ENCODE measurements at places on chromosomes 6 and 20.

- no peak for DNase-seq
Observed at GRCh38 chr6:108074057-108074358, 533 bp downstream of the OSTM1 start.

- DNase-seq = no peak
Observed at GRCh38 chr6:69953491-69953890, 87.1 kb downstream of the COL19A1 start.

GRCh38 chr6:15892369-15892768, 229.5 kb upstream of the DTNBP1 start:
- DNase-seq = no peak

GRCh38 chr20:47606983-47607613, 105.4 kb downstream of the NCOA3 start:
- DNase-seq = no peak

GRCh38 chr6:11497881-11498280, 39.7 kb upstream of the TMEM170B start:
- no peak for DNase-seq

DNA sequence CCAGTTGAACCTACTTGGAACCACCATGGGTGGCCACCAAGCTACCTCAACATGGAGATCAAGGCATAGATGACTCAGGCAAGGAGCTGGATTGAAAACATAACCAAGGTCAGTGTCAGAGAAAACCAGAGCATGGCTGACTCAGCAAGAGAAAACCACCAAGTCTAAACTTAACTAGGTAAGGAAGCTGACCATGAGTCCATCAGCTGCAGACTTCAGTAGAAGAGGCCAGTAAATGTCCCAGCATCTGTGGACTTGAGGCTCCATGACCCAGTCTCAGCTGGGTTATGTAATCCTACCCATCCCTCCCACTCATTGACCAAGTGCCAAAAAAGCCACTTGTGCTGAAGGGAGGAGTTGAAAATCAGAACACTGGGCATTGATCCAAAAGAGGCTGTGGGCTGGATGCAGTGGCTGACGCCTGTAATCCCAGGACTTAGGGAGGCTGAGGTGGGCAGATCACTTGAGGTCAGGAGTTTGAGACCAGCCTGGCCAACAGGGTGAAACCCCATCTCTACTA, 93.7 kb upstream of the CBLN4 start:
- no peak for DNase-seq

- no peak for DNase-seq
Observed at GRCh38 chr20:19114410-19114809, 98.0 kb upstream of the SLC24A3 start.

DNA sequence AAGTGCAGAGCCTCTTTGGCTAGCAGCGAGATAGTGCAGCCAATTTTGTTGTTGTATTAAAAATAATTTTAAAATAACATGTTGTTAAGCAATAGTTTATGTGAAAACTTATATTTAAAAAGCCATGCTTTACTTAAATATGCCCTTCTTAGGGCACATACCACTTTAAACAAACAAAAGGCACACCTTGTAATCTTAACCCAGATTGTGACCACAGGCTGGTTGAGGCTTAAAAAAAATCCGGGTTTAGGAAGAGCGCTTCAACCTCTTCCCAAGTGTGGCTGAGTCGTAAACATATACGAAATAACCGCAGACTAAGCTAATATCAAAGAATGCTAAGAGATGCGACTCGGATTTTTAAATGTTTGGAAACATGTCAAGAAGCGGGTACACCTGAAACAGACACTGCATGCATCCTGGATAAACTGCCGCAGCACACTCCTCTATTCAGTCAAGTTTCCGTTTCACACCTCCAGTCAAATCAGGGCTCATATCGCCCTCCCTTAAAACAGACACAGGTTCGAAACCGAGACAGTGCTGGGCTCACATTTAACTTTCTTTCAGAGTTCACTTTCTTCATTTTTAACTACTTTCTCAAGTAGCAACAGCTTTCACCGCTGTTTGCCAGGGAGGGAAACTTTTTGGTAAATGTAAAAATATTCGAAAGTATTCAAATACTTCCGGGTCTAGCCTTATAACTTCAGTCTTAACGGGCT, 1.5 kb downstream of the DEK start:
- no peak for DNase-seq

GRCh38 chr6:164792666-164793065, 516.7 kb downstream of the C6orf118 start:
- DNase-seq = no peak

- no peak for DNase-seq
Observed at GRCh38 chr6:27531772-27532459, 59.0 kb upstream of the ZNF184 start.

DNA sequence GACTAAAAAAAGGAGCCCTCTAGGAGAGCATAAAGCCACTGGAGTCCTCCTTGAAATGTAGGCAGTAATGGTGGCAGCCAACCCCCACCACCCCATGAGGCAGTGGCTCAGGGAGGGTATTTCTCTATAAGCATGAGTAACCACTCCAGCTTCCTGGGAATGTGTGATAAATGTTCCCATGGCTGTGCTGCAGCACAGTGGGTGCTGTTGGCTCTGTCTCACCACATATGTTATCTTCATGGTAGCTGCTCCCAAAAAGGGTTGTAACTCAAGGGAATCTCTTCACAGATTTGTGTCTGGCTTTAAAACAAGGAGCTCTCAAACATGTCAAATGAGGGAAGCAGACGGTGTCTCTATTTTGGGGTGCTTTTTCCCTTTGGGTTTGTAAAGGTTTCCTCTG, 7.5 kb upstream of the PHACTR1 start:
- no peak for DNase-seq

DNA sequence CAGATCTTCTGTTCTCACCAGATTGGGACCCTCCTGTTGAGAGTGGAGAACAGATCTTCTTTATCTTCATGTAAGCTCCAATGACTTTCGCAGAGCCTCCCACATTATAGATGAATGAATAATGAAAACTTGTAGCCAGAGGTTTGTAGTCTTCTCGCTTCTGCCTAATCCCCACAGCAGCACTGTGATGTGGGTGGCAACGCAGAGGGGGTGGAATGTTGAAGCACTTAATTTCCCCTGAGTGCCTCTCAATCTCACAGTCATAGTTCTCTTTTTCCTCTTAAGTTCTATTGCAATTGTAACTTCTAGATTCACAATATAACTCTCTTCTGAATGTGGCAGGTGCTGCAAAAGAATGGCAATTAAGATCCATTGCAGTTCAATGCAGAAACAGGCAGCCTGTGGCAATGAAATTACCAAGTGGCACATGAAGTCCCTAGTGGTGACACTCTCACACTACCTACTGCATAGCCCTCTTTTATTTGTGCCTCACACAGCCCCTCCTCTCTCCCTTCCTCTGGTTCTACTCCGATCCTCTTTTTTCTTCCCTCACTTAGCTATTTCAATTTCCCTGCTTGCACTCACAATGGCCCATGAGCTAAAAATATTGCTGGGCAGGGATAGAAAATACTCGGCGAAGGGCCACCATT, 281.9 kb downstream of the UBE3D start:
- DNase-seq = no peak

GRCh38 chr6:138803861-138804260, 8.0 kb downstream of the ECT2L start:
- DNase-seq = no peak

GRCh38 chr6:42729731-42730130, 7.3 kb upstream of the PRPH2 start:
- no peak for DNase-seq

- no peak for DNase-seq
Observed at GRCh38 chr6:45009576-45009975, 318.6 kb upstream of the RUNX2 start.

- DNase-seq = no peak
Observed at GRCh38 chr6:112827793-112828192, 480.7 kb downstream of the RFPL4B start.

GRCh38 chr6:24898676-24899075, 37.1 kb downstream of the RIPOR2 start:
- no peak for DNase-seq

- no peak for DNase-seq
Observed at GRCh38 chr6:95879856-95880255, 135.9 kb upstream of the FUT9 start.

GRCh38 chr6:13765570-13765969, 48.8 kb downstream of the MCUR1 start:
- no peak for DNase-seq

GRCh38 chr6:24494821-24495795, at the start of gene ALDH5A1:
TSS of gene ALDH5A1 (plus strand) at chr6:24494969. CDS start at chr6:24494997, 28 bp downstream.
- peak; percentile 44 for DNase-seq

DNA sequence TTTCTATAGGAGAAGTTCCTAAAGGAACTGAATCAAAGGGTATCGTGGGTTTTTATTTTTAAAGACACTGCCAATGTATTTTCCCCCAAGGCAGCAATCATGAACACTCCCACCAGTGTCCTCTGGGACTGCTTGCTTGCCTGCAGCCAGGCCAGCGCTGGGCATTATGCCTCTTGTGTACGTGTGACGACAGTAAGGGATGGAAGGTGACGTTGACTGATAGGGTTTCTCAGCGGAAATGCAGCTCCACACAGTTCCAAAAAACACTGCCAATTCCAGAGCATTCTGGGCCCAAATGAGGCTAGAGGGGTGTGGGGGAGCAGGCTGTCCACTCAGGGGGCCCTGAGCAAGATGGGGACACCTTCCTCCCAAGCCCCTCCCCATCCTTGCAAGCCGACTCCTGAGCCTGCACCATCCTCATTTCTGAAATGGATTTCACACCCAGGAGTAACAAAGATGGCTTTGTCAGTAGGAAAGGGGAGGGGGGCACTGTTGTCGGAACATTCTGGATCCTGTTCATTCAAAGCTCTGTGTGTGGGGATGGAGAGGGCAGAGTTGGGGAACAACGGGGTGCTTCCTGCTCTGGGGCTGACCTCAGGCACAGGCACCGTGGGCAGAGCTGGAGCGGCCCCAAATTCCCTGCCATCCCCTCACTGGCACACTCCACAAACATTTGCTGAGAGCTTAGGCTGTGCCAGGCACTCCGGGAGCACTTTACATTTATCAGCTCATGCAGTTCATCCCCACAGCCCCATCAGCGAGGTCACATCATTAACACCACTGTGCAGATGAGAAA, 20.0 kb downstream of the PREX1 start:
- no peak for DNase-seq

DNA sequence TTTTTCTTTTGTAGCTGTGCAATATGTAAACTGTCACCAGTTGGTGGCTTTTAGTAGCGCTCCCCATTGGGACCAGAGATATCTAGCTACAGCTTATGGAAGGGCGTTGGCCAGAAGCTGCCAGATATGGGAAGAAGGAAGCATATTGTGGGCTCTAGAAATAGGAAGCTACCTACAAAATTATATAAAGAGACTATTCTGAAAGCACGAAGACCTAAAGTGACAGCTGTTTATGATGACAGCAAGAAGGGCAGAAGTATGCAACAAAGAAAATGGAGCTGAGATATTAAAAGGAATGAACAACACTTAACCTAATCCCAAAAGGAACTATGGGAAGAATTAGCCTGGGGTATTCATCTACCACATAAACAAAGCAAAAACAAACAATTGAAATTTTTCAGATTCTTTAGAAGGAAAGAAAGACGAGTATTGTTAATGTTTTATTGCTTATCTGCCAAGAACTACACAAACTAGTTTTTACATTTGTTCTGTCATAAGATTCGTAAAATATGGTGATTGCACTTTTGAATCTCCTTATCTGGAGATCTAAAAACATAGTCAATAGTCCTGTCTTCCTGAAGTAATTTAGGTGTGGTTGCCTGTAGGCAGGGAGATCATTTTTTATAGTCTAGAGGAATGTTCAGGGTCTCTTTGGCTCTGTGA, 81.6 kb downstream of the NCOA7 start:
- DNase-seq = no peak

DNA sequence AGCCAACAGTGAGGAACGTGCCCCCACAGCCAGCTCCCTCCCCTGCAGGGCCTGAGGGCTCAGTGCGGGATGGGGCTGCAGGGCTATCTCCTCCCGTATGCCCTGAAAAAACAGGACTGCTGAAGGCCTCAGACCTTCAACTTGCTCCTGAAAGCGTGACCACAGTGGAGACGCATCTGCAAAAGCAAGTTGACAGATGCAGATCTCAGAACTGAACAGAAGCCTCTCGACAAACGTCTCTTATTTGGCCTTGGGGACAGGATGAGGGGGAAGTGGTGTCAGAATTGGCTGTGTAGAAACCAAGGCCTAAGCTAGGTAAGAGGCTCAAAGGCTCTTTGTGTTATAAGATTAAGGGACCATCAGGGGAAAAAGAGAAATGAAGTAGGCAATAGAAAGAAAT, 120.7 kb upstream of the SLC22A23 start:
- DNase-seq = no peak

GRCh38 chr6:75285283-75285639, 669 bp upstream of the TMEM30A start:
- no peak for DNase-seq

- DNase-seq = no peak
Observed at GRCh38 chr20:57167971-57168701, 98.3 kb downstream of the BMP7 start.

GRCh38 chr20:46240065-46240464, 68.2 kb downstream of the CDH22 start:
- no peak for DNase-seq

GRCh38 chr6:166955865-166956443, 396 bp downstream of the RNASET2 start:
- DNase-seq = no peak

GRCh38 chr6:166325383-166326042, 16.8 kb downstream of the SFT2D1 start:
- DNase-seq = no peak
